ENCODE measurements at places on chromosomes 2 and 18.

- no peak for DNase-seq
Observed at GRCh38 chr2:139241286-139241685, 461.1 kb upstream of the NXPH2 start.

DNA sequence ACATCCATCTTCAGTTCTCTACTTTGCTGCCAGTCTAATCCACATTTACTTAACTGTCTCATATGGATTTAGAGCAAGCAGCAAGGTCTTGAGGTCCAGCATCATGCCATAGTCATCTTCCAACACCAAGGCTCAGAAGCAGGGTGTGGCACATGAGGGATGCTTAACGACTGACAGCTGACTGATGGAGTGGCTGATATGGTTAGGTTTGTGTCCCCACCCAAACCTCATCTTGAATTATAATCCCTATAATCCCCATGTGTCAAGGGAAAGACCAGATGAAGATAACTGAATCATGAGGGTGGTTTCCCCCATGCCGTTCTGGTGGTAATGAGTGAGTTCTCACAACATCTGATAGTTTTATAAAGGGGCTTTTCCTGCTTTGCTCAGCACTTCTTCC, 257.3 kb downstream of the NBAS start:
- DNase-seq: no peak

DNA sequence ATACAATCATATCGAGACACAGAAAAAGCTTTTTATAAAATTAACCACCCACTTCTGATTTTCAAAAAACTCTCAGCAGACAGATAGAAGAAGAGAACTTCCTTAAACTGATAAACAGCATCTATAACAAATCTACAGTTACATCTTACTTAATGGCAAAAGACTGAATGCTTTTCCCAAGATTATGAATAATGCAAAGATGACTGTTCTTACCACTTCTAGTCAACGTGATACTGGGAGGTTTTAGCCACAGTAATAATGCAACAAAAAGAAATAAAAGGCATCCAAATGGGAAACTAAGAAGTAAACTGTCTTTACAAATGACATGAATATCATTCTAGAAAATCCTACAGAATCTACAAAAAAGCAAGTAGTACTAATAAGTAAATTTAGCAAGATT, 58.0 kb upstream of the TMEM247 start:
- DNase-seq: no peak

- no peak for DNase-seq
Observed at GRCh38 chr2:170651624-170652325, 63.4 kb upstream of the SP5 start.

DNA sequence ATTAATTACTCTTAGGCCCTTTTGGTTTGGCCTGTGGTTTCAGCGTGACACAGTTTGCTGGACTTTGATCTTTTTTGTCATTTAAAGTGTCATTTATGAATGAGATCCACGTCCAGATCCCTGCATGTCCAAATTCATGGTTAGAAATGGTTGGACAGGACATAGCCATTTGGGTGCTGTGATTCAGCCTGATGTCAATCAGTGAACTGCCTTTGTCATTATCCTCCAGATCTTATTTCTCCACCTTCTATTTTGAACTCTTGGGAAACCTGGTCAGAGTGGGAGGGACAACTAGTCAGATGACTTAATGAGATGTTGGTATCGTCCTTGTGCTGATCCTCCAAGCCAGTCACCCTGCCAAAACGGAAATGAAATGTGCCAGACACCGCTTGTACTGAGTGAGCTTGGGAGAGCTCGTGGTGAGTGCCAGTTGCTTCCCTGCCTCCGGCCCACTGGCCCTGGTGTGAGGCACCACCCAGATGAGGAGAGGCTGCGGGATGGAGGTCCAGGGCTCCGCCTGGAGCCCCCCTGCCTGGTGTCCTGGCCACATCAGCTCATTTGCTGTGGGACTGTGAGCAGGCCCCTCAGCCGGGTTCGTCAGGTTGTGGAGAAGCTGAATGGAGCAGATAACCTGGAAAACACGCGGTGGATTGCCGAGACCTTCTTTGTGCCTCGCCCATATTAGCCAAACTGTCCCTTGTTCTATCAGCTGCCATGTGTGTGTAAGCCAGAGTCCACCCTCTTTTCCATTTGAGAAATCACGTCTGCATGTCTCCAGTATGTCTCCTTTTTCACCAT, 70.1 kb downstream of the DGKD start:
- DNase-seq: peak; percentile 32

- peak; percentile 20 for DNase-seq
Observed at GRCh38 chr18:43396266-43396665, 119.0 kb upstream of the SYT4 start.

DNA sequence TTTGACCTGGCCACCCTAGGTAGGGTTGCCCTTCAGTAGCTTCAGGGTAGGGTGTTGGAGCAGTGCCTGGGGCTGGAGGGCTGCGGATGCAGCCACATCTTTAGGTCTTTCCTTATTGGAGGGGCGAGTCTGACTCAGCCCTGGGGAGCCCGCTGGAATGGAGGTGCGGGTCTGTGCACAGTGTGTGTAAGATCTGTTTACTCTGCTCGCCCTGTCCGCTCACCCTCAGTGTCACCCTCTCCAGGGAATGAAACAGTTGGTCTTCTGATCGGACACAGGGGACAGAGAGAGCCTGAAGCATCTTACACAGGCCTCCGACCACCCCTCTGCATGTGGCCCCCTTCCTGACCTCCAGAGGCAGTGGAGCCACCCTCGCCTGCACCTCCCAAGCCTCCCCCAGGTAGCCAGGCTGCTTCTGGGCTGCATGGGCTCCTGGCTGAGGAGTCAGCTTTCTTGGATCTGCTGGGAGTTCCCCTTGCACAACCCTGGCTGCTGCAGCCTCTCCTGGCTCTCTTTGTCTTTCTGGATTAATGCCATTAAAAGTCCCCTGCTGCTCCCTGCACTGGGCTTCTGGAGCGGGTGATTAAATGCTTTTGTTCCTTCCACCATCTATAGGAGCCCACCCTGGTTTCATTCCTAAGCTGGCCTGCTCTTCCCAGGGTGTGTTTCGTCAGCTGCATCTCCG, 82.6 kb downstream of the ASB1 start:
- DNase-seq: peak; percentile 75

GRCh38 chr2:241902357-241902991, 32.9 kb downstream of the RTP5 start:
- no peak for DNase-seq

GRCh38 chr2:180240774-180241173, 233.7 kb upstream of the CWC22 start:
- peak; percentile 56 for DNase-seq

GRCh38 chr18:12333506-12334290, 25.7 kb downstream of the TUBB6 start:
- no peak for DNase-seq

DNA sequence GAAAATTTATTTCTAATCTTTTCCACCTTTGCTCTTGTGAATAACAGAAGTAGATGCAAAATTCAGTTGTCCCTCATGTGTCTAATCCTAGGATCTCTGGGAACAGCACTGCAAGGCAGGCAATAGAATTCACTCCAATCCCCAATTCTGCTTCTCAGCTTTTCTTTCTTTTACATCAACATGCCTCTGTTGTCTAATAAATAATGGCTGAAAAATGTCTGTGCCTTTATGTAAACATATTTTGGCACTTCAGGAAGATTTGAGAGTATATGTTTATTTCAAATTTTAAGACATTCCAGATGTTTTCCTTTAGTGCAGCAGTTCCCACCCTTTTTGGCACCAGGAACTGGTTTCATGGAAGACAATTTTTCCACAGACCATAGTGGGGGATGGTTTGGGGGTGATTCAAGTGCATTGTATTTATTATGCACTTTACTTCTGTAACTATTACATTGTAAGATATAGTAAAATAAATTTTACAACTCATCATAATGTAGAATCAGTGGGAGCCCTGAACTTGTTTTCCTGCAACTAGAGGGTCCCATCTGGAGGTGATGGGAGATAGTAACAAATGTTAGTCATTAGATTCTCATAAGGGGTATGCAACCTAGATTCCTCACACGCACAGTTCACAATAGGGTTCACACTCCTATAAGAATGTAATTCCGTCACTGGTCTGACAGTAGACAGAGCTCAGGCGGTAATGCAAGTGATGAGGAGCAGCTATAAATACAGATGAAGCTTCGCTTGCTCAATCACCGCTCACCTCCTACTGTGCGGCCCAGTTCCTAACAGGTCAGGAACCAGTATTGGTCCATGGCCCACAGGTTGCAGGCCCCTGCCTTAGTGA, 590.3 kb upstream of the CNTNAP5 start:
- no peak for DNase-seq

DNA sequence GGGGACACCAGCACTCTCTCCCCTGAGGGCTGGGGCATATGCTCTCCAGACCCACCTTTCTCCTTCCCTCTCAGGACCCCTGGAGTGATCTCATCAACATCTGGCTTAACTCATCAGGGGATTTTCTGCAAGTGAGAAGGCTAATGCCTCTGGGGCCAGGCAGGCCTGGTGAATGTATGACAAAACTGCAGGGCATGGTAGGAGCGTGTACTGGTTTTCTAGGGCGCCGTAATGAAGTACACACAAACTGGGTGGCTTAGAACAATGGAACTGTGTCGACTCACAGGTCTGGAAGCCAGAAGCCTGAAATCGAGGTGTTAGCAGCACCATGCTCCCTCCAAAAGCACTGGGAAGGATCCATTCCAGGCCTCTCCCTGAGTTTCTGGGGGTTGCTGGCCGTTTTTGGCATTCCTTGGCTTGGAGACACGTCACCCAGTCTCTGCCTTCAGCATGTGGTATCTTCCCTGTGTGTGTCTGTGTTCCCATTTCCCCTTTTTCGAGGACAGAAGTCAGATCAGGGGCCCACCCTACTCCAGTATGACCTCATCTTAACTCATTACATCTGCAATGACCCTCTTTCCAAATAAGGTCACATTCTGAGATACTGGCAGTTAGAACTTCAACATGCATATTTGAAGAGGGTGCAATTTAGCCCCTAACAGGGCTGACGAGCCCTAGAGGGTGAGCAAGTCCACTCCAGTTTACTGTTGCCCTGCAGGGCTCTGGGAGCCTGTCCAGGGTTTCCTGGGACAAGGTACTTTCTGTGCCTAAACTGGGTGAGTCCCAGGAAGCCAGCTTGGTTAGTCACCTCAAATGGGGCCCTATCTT, 45.5 kb upstream of the CAB39 start:
- DNase-seq: peak; percentile 73

DNA sequence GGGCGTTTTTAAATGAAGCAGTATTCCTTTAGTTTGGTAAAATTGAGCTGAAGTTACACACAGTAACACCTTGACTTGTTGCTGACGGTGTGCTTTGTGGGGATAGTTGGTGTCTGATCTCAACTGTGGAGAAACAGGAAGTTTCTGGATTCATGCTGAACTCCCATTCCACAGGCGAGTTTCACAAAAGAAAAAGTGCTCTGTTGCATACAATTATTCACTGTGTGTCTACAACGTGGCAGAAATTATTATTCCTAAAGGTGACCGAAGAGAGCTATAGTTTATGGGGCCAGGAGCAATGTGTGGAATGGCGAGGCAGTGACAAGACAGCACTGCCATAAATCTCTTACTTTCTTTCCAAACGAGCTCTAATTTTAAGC, 463 bp upstream of the CABYR start:
- no peak for DNase-seq

DNA sequence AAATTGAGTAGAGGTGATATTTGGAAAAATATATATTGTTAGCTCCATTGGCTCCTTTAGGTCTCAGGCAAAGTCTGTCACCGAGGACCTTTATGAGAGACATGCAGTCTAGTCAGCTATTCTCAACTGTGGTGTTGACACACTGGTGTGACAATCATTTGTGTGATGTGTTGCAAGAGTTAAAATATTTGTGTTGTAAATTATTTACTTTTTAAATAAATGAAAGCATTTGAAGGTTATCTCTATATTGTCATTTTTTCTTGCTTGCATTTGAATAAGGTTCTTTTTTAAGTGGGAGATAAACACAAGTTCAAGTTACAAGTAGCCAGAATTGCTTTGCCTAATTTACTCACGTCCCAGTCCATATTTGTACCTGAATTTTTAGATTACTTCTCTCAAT, 4.3 kb downstream of the REL start:
- no peak for DNase-seq

DNA sequence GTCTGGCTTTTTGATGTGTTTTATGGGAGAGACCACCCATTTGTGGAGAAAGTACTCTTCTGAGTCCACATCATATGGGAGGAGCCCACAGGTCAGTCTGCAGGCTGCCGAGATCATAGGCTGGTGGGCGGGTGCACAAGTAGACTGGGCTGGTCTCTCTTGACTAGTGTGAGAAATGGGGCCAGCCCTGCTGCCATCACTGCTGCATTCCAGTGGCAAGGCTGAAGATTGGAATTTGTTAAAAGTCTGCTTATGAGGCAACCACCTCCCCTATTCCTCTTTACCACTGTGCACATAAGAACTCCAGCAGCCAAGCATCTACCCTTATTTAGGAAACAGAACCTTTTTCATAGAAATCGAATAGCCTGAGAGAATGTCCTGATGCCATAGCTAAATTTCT, 200.7 kb downstream of the DIS3L2 start:
- peak; percentile 12 for DNase-seq

DNA sequence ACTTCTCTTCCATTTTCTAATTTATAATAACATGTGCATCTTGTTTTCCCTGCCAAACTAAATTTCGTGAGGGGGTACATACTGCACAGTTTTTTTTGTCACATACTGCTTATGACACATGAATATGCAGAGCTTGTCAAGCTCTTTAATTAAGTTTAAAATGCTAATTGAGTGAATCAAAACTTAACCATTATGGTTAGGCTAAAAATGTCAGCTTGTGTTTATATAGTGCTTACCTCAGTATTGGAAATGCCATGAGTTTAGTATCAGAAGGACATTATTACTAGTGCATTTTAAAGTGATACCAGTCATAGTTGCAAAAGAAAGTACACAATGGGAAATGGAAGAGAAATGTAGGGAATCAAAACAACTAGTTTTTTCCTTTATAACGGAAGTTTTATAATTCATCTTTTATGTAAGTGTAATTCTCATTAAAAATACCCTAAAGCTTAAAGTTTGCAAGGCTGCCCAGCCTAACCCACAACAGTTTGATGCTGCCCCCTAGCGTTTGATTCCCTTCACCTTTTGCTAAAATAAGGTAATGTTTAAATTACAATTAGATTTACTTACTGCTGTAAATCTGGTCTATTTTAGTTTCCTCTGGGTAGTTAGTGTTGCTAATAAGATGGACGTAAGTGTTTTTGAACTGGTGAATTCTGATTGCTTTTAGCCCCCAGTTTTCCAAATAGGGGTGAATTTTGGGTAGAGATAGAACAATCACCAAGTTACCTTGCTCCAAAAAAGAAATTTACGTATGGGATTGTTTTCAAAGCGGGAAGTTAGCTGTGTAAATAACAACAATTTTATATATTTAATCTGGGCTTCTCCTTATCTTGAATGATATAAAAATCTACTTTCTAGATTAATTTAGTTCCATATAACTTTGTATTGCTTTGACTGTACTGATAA, 3.2 kb downstream of the SLC39A10 start:
- DNase-seq: peak; percentile 88

GRCh38 chr18:26874283-26874682, 8.8 kb upstream of the AQP4 start:
- no peak for DNase-seq

GRCh38 chr2:110858135-110858725, 125.9 kb downstream of the ACOXL start:
- DNase-seq: no peak

GRCh38 chr2:175929850-175930249, 72.2 kb downstream of the LNPK start:
- DNase-seq: no peak
